ENCODE measurements at places on chromosomes 7 and 10.

DNA sequence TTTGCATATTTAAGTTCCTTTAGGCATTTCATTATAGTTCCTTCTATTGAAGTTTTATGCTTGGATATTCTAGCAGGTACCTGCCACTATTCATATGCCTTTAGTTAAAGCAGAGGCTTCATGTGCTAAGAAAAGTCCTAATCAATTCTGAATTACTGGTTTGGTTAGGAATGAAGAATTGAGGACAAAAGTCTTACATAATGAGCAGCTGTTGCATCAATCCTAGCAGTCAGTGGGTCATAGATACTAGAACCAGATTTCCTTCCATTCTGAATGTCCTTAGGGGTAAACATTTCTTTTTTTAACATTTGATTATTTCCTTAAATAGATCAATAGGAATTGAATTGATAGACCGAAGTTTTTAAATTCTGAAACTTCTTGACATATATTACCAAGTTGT is 59.2 kb downstream of the CDK13 start:
- no peak for DNase-seq

DNA sequence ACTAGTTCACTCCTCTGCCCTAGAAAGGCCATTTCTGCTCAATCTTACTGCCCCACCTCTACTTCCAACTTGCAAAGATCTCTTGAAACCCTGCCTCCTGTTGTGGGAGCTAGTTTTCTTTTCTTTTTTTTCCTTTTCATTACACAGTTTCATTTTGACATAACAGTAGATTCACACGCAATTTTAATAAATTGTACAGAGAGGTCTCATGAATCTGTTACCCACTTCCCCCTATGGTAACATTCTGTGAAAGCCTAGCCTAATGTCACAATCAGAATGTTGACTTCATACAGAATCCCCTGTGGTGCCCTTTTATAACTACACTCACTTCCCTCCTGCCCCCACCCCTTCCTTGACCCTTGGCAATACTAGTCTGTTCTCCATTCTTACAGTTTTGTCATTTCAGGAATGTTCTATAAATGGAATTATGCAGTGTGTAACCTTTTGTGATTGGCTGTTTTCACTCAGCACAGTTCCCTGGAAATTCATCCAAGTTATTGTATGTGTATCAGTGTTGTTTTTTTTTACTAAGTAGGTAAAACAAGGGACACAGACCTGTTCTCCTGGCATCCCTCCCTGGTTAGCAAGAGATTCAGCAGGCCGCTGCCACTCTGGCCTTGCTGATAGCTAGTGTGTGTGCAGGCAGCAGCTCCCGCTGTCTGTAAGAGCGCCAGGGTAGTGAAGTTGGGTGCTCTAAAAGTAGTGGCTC is 21.5 kb downstream of the CHST3 start:
- DNase-seq, result no peak

DNA sequence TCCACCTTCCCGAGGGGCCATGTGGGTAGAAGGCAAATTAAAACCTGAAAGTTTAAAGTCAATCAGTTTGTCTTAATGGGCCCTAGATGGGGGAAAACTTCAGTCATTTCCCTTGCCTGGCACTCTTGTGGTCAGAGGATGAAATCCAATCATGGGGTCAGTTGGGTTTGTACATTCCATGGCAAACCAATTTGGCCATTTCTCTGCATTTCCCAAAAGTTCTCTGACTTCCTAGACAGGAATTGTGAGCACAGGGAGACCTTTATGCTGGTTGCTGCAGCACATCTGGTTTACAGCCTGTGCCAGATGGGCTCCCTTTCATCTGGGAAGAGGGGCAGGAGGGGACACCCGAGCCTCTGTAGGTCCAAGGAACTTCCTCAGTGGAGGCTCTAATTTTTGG is 113.0 kb downstream of the CYP26A1 start:
- no peak for DNase-seq

DNA sequence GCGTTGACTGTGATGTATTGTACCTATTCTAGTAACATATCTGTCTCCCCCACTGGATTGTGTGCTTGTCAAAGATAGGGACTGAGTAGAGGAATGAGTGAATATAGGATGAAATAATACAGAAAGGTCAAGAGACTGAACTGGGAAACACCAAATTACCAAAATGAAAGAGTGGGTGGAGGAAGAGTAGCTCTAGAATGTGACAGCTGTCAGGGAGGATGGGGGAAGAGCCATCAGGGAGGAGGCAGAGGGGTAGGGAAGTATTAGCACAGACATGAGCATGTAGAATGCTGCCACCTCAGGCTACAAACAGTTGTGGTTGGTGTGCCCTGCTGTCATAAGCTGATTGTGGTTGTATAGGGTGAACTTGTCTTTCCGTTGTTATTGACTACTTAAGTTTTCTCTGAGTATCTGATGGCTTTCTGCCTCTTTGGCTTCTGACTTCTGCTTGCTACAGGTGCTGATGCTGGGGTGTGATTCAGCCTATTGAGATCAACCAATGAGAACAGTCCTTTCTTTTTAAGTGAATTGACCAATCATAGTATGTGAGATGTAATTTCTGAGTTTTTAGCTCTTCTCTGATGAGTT is 5.6 kb downstream of the CCSER2 start:
- no peak for DNase-seq

Data from NCI-H2029 (cell line).